ENCODE measurements at places on chromosomes 2 and 18.

GRCh38 chr2:176280867-176281658 lies 11.8 kb downstream of the MTX2 start:
- peak; percentile 19 for DNase-seq

DNA sequence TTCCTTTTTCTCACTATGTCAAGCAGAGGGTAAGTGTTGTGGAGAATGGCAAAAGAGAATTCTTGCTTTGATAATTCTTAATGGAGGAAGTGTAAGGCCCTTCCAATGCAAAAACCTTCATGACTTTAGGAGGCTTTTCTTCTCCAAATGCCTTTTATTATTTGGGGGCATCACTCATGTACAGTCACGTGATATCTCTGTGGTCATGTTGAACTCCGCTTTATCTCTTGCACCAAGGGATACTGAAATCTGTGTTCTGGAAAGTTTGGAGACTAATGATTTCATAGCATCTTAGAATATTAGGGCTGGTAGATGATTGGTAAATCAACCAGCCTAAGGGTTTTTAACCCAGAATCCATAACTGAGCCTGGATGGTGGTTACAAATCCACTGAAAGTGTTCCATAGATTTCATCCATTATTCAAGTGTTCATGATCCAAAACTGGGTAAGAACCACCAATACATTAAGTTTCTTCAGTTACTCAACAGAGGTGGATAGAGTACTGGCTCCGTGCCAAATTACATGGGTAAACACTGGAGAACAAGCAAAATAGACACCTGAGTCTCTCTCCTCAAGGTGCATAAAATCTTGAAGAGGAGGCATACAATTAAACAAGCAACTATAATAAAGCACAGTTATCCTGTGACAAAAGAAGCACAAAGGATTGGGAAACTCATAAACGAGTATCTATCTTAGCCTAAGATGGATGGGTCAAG lies 169.6 kb upstream of the EPHA4 start:
- DNase-seq, result no peak

DNA sequence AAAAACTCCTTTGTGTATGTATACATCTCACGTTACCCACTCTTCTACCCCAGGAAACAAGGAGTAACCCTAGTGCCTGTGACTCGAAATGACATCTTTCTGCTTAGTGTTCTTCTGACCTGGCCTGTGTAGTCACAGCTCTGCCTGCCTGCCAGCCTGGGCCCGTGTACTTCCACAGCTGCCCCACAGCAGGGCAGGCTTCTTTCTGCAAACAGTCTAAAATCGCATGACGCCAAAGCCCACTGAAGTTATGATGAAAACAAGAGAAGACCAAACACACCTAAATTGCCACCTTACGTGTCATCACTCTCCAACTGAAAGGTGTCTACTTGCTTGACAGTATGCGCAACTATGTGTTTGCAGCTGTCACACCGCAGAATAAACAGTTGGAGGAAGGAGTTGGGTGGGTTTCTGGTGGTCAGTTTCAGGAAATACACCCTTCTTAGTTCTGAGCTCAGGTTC lies 1.5 kb downstream of the GAREM1 start:
- DNase-seq, result peak; percentile 58

DNA sequence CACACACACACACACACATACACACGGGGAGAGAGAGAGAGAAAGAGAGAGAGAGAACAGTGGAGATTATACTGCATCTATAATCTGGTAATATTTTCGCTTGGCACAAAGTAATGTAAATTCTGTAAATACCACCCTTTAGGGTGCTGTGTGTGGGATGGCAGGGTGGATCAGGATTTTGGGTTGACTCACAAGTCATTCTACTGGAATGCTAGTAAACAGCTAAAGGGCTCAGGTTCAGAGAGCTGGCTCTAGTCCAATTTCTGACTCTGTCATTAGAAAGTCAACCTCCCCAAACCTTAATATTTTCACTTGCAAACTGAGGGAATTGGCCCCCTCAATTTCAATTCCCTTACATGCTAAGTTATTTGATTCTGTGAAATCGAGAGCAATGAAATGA lies 308.3 kb downstream of the TSN start:
- DNase-seq, result no peak

DNA sequence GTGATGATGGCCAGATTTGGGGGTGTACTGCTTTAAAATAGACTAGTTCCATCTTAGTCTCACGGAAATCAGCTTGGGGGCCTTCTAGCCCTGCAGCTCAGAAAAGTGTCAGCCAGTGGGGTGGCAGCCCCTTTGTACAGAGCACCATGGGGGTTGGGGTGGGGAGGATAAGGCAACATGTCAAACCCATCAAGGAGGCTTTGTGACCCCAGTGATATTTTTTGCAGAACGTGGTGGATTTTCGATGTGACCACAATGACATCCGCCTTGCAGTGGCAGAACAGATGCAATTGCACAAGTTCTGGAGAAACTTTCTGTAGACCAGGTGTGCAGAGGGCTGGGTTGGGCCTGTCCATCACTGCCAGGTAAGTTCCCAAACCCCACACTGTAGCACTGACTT lies 3.0 kb upstream of the CD8A start:
- DNase-seq, result no peak

DNA sequence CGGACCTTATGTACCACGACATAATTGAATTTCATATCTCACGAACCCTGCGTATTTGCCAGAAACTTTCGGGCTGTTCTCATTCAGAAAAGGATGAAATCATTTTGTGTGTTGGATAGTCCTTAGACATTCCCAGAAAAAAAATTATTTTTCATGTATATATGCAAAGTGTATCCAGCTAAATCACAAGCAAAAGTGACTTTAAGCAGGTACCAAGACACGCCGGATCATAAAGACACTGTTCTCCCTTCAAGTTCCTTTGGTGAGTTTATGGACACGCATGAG lies 35.1 kb upstream of the PNO1 start:
- no peak for DNase-seq

DNA sequence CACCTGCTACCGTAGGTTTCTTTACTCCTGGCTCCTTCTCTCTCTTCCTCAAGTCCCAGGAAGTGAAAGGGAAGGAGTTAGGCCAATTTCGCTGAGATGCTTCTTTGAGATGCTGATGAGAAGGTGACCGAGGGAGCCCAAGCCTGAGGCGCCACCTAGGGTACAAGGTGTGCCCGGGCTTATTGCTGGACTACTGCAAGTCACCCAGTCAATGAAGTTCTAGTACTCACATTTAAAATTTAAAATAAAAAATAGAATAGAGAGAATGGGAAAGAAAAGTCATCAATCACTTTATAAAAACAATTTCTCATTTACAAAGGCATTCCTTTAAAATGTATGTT lies 45.3 kb downstream of the ACAA2 start:
- DNase-seq, result peak; percentile 39

DNA sequence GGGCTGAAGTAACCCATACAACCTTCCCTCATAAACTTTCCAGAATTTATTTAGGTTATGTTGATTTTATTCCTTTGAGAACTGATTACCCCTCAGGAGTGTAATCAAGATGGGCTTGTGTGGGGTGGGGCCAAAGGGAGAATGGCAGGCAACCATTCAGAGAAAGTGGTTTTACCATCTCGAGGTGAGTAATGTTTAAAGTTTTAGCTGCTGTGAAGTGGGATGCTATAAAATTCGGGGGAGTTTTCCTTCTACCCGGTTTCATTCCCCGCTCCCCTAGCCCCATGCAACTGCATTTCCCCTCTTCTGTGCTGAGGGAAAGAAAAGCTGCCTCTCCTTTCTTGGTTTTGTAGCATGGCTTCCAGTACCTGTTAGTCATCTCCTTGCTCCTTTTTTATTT lies 34.7 kb downstream of the MAP4K4 start:
- no peak for DNase-seq

- no peak for DNase-seq
These were observed 165.2 kb downstream of the PTH2R start for GRCh38 chr2:208571764-208572131.

DNA sequence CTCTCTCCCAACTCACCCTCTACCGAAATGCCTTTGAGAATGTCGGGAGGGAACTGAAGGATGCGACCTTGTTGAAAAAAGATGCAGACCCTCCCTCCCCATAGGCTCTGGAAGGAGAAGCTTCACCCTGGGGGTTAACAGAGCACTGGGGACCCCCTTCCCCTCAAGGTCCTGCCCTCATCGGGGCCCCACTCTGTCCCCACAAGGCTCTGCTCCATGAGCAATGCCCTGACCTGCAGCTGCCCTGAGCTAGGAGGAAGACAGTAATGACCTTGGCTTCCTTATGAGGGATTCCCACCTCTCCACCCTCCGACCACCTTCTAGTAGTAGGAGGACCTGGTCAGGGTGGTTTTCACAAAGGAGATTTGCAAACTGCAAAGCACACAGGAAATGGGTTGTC lies 44.4 kb upstream of the HPCAL1 start:
- DNase-seq, result no peak

GRCh38 chr2:148874868-148875341 lies at the start of gene KIF5C:
TSS of gene KIF5C (plus strand) at chr2:148875227. CDS start at chr2:148875618, 391 bp downstream.
- DNase-seq, result peak; percentile 53

- DNase-seq, result no peak
These were observed 296.6 kb downstream of the TMX3 start for GRCh38 chr18:68418226-68418868.

DNA sequence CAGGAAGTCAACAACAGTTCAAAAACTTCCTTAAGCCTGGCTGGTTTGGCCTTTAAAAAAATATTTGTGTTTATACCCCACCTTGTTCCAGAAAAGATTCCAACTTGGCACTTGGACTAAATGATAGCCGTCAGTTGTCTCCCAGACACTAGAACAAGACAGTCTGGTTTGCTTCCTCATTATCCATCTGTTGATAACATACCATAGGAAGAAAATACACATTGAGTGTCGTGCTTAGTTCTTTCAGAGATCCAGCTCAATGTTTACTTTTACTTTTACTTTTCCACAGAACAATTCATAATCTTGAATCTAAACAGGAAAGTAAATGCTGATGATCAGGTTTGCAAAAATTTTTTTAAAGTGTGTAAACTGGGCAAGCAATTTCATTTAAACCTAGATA lies 2.4 kb upstream of the VPS54 start:
- no peak for DNase-seq

Data from LHCN-M2 (cell line).